ENCODE measurements at places on chromosomes 5 and 9.
A peak's percentile ranks its signal among the peaks of the same experiment; 100 is the strongest.

GRCh38 chr9:130815242-130815808 lies 19.7 kb upstream of the ABL1 start:
- no peak for DNase-seq

DNA sequence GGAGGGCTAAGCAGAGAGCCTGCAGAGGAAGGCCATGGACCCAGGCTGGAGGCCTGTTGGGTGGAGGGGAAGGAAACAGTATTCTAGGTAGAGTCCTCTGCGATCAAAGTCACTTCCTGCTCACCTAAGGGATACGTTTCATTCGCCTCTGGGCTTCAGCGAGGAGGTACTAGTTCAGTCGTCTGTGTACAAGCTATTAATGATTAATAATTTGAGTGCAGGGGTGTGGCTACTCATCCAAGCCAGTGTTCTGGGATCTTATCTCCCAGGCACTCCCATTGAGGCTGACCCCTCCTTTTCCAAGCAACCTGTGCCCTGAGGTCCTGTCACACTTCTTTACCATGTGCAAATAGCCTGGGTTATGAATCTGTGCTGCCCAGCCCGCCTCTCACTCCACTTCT lies 25.2 kb downstream of the RALGPS1 start:
- no peak for DNase-seq

- no peak for DNase-seq
Measured at GRCh38 chr5:155056644-155057269, 43.2 kb downstream of the KIF4B start.

DNA sequence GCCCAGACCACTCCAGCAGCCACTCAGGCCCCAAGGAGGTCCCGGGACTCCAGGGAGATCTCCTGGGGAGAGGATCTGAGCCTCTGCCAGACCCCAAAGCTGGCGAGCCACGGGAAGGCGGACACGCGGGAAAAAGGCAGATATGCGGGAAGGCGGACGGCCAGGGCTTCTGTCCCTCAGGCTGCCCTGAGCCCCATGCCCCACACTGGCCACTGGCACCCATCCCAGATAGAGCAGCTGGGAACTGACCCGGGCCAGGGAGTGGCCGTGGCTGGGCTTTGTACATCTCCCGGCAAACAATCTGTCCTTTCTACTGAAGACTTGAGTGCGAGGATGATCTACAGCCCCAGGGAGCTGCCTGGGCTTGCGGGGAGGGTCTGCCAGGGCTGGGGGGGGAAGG lies 21.1 kb upstream of the NOTCH1 start:
- no peak for DNase-seq

DNA sequence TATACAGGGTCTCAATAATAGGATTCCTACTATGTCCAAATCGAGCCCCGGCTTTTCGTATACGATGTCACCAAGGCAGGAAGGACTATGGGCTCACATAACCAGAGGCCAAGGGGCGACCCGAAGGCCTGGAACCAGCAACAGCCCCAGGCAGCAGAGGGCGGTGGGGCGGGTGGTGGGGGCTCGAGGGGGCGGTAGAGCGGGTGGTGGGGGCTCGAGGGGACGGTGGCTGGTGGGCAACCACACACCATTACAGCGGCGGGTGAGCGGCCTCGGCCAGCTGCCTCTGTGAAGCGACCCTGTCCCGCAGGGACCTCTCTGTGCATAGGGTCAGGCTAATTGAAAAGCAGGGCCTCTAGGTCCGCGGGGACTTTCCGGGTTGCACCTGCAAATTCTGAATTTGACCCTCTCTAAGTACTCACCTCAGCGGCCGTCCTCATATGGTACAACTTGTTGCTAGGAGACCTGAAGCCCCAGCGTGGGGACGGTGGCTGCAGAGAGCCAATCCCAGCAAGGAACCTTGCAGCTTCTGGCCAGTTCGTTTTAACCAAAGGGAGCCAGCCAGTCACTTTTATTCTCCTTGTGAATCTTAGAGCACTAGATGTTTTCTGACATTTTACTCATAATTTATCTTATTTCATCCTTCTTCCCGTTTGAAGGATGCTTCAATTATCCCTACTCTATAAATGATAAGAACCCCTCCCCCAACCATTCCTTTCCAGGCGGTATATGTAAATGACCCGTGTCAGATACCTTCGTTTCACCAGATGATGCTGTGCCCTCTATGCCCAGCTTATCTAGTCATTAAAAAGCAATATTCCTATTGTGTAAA lies at the start of gene NME5:
NME5 (minus strand) TSS at position 480 of the 832 bp plus-strand sequence. CDS start 648 bp downstream, outside the sequence.
- DNase-seq = peak; percentile 30

DNA sequence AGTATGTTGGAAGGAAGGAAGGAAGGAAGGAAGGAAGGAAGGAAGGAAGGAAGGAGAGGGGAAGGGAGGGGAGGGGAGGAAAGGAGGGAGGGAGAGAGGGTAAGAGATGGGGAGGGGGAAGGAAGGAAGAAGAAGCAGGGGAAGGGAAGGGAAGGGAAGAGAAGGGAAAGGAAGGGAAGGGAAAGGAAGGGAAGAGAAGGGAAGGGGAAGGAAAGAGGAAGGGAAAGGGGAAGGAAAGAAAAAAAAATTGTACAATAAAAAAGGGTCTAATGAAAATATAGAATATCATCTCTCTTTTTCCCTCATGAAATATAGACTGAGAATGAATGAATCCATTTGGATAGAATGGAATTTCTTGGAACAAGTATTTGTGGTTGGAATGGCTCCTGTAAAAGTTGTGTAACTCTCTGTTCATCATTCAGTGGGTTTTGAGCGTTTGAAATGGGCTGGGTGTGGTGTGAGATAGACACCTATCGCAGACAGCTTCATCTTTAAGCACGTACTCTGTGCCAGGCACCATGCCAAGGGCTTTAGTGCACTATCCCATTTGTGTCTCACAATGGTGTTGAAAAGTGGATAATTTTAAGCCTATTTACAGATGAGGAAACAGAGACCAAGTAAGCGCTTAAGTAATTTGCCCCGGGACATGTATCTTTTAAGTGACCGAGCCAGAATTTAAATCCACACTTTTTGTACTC lies 11.6 kb upstream of the PAPPA start:
- DNase-seq = peak; percentile 94

DNA sequence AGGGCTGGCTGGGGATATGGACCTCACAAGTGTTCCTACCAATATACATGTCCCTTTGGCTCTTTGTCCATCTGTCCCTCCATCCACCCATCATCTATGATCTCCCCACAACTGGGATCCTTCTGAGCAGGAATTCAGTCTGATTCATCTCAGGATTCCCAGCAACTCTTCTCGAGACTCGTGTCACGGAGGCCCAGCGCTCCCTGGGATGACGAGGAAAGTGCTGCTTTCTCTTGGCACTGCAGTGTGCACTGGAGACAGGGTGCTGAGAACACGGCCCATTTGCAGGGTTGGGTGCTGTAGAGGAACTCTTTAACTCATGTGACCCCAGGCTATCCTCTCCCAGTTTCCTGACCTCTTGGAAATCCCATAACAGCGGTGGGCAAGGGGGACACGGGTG lies 72.9 kb downstream of the ANGPTL2 start:
- no peak for DNase-seq

- no peak for DNase-seq
Measured at GRCh38 chr5:5384660-5385330, 37.7 kb upstream of the ICE1 start.

GRCh38 chr5:58080573-58080972 lies 379.3 kb downstream of the PLK2 start:
- no peak for DNase-seq

GRCh38 chr9:135491764-135492163 lies 8.7 kb upstream of the MRPS2 start:
- DNase-seq = no peak

DNA sequence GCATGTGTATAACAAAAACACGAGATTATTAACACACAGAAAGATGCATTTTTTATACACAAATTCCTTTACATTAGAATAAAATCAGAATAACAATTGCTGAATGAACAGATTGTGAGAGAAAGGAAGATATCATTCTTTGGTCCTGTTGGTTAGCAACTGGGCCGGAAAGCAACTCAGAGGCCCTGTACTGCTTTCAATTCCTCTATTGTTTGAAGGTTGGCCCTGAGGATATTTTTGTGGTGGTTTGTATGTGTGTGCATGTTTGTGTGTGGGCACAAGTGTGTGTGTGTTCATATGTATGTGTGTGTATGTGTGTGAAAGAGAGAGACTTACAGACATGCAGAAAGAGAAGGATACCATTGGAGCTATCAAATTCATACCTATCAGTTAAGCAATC lies 356.8 kb upstream of the DMAC1 start:
- DNase-seq = no peak

DNA sequence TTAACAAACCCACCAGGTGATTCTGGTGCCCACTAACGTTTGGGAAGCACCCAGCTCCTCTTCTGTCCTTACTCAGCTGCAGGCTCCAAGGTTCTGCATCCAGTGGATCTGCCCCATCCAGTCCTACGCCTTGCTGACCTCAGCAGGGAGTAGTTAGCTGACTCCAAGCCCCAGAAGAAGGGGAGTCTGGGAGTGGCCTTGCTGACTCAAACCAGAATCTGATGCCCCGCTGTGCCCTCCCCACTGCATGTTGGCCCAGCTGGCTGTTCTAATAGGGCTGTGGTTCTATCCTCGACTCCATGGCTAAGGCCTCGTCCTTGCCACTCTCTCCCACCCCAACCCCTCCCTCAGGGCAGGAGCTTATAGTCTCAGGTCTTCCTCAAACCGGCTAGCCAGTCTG lies 136.3 kb downstream of the TTLL11 start:
- peak; percentile 37 for DNase-seq

- DNase-seq = no peak
Measured at GRCh38 chr5:113068559-113068958, 92.0 kb downstream of the DCP2 start.

- no peak for DNase-seq
Measured at GRCh38 chr5:143755966-143756365, 56.0 kb upstream of the HMHB1 start.

DNA sequence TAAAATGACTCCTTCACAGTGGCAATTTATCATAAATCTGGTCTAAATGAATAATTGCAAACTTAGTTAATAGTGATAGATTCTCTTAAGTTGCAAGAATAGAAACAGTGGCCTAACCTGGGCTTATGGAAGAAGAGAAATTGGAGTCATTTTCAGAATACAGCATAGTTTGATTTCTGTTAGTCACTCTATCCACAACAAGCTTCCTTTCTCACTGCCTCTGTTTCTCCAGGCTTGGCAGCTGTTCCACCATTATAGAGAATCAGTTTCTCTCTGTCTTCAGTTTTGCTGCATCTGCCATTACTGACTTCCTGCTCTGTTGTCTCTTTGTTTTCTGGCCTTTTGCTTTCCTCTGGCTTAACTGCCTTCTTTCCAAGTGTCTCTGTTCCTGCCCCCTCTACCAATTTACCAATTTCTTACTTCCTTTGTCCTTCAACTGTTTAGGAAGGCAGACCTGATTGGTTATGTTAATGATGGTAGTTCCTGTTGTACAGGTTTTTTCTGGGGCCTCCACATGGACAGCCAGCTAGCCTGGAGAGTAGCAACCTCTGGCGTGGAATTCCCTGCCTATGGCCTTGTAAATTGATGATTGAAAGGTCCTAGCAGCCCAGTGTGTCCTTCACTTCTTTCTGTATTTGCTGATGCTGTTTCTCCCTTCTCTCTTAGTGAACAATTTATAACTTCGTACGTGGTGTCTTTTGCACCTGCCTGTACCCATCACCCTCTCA lies 75.9 kb upstream of the RASGRF2 start:
- DNase-seq = no peak

DNA sequence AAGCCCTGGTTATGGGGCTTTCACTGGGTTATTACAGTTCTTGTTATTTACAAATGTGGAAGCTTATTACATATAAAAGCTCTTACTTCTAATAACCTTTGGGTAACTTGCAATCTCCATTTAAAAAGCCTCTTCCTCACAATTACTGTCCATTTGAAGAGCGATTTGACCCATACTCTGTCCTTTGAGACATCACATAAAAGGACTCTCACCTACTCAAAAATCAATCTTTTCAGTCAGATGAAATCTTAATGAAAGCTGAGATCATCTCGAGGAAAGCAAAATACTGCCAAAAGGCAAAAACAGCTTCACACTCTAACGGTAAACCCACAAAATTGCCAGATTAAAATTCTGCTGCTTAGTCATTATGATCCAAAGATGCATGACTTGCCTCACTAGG lies 29.8 kb downstream of the ELAVL2 start:
- DNase-seq = no peak

DNA sequence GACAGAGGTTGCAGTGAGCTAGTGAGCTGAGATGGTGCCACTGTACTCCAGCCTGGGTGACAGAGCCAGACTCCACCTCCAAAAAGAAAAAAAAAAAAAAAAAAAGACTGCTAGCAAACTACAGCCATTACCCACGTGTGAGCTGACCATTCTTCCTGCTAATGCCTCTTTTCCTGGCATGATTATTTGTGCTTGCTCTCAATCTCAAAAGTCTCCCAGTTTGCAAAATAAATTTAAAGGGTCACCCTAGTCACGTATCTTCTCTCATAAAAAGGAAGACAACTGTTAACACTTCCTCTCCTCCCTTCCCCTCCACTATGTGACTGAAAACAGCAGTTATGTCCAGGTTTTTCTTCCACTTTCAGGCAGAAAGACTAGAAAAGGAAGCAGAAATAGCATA lies 37.2 kb downstream of the TRIM36 start:
- no peak for DNase-seq

DNA sequence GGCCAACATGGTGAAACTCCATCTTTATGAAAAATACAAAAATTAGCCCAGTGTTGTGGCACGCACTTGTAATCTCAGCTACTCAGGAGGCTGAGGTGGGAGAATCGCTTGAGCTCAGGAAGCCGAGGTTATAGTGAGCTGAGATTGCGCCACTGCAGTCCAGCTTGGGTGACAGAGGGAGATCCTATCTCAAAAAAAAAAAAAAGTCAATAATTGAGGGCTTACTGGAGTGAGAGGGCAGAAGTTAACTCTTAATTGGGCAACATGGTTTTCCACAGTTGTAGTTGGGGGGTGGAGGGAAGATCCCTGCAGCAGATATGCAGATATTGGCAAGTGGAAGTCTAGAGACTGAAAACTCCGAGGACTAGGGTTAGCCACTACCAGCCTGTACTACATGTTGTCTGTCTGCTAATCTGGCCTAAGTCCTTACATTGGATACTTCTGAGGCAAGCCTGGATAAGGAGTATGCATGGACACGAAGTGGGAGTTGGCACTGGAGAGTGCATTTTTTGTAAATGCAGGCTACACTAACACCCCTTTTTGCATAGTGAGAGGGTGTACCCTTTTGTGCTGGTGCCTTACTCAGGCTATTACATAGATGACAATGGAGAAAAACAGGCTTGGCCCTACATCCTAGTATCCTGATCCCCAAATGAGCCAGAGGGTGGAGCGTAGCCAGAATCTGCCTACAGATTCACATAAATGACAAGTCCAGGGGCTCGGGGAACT lies 89.0 kb upstream of the NIPBL start:
- no peak for DNase-seq

- DNase-seq = no peak
Measured at GRCh38 chr9:68836788-68837187, 131.7 kb downstream of the PIP5K1B start.

Data from A673 (cell line).